SJCRH30 (cell line): ENCODE measurements at places on chromosomes 3 and 15.
A peak's percentile ranks its signal among the peaks of the same experiment; 100 is the strongest.

GRCh38 chr15:40639677-40640076, 45.6 kb downstream of the KNL1 start:
- no peak for DNase-seq

DNA sequence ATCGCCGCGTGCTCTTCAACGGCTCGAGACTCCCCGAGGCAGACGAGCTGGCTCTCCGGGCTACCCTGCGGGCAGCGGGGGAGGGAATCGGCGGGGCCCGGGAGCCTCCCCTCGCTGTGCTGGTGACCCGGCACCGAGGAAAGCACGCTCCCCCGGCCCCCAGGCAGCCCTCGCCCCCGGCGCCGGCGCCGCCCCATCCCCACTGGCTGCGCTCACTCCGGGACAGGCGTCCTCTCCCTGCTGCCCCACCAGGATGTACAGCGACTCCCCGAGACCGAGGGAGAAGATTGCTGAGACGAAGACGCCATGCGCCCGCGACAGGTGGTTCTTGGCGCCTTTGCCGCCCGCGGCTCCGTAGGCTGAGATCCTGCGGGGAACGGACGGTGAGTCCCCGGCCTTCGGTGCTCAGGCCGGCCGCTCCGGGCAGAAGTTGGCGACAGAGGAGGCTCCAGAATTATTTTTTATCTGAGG, 1.7 kb downstream of the LTK start:
- DNase-seq: no peak

DNA sequence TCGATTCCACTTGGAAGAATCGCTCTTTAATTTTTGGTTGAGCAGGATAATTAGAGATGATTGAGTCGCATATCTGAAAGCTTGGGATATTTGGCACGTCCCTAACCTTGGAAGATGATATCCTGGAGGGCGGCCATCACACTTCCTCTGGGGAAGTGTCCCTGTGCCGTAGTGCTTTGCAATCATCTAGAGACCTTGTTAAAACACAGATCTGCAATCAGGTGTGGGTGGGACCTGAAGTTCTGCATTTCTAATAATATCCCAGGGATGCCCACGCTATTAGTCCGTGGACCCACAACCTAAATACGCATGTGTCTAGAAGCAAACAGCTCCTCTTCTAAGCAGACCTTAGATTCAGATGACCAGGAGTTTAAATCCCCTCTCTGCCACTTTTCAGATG, 20.5 kb downstream of the MYO1E start:
- no peak for DNase-seq

GRCh38 chr3:184584464-184584891, 22.9 kb downstream of the EPHB3 start:
- DNase-seq: no peak

DNA sequence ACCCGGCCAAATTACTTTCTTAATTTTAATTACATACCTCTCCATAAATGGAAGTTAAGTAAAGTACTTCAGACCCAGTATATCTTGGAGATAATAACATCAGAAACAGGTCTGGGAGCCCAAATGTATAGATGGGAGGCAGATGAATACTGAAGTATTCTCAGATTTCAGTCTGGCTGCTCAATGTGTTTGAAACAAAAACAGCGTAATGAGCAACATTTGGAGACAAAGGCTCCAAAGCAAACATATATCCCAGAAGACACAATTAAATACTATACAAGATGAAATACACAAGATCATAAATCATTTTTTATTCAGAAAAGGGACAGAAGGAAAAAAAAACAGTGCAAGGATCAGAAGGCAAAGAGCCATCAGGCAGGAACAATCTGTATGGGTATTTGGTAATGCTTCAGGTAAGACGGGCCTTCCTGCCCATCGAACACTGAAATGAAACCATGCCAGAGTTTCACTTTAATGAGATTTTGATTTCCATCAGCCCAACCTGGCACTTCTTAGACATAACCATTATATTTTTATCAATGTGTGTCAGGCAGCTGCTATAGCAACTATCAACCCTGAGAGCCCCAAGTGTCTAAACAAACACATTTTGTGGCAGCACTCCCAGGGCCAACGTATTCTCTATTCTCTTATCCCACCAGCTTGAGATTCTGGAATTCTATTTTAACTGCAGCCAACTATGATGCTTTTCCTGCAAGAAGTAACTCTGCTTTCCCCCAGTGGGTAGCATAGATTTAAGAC, 210.8 kb downstream of the STT3B start:
- DNase-seq: no peak

- no peak for DNase-seq
These were observed 34.0 kb downstream of the SPTSSB start for GRCh38 chr3:161337311-161337710.

DNA sequence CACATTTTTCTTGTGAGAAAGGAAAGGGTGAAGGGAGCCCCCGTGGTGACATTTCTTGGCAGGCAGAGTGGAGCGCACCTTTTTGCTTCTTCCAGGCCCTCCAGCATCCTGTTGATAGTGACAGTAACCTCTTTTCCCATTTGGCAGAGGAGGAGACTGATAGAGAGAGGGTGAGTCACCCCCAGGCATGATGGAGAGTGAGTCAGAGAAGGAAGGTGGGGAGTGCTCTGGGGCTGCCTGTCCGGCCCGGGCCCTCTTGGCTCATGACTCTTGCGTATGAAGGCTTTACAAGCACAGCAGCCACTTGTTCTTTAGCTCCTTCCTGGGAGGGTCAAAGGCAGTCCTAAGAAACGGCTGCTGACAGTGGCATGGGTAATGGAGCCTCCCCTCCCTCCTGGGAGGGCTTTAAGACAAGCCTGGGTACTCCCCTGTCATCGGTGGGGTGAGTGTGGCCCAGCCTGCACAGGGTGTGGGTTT, 16.0 kb downstream of the ANKRD63 start:
- DNase-seq: peak; percentile 69

GRCh38 chr15:79437275-79438000, 5.3 kb downstream of the MINAR1 start:
- no peak for DNase-seq
